ENCODE measurements at places on chromosomes 2 and 18.

DNA sequence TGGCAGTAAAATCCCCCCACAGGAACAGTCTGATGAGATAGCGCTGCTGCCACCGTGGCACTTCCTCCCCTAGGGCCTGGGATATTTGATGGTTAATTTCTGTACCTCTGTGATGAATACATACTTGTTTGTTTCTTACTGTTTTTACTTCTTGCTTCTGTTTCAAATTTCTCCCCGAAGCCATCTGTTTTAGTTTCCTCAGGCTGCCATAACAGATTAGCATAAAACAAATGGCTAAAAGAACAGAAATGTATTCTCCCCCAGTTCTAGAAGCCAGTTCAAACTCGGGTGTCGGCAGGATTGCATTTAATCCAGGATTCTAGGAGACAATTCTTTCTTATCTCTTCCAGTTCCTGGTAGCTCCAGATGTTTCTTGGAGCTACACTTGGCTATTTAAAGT lies 435.9 kb downstream of the DSEL start:
- DNase-seq = no peak

DNA sequence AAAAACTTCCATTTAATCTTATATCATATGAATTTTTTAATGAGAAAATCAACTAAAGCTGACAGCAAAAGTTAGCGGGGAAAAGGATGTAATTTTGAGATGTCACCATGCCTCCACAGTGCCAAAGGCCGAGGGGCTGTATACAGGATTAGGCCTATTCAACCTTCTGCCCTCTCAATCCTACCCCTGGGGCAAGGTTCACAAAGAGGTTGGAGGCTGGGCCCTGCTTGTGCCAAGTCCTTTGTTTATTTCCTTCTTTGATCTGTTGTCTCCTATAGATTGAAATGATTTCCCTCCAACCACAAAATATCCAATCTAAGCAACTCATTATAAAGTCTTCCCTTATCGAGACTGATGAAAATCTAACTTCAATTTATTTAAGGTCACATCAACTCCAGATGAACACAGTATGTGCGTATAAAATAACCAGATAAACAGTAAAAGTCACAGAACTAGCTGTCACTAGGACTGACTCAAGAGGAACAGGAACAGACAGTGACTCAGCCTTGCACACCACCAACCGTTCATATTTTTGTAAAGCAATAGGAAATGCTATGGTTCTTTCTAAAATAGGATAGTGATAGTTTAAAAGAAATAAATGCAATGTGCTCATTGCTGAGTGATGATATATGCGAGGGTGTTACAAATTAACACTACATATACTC lies 95.8 kb downstream of the SLC25A12 start:
- no peak for DNase-seq

DNA sequence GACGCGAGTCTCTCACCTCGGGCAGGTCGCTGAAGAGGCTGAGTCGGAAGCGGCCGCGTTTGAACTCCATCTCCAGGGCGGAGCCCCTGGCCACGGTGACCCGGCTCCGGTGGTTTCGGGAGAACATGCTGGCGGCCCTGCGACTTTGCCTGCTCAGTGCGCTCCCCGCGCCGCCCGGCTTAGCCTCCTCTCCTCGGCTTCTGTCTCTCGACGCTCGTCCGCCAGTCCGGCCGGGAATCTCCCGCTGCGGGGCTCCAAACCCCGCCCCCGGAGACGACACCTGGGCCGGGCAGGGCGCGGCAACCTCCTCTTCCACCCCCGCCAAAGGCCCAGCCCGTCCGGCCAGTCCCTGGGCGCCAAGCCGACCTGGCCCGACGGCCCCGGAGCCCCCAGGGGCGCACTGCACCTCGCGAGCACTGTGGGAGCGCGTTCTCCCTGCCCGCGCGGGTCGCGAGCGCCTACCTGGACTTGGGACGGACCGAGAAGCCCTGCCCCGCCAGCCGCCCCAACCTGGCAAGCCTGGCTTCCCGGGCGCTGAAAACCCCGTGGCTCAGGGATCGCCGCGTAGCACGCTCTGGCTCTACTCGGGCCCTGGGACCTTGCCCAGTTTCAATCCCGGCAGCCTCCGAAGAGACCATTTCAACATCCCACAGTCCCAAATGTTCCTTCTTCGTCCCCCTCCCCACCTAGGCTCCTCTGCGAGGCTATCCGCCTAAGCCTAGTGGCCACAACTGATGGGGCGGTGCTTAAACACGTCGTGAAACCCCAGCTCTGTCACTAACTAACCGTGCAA lies at the start of gene RTKN:
RTKN (minus strand) TSS at position 248 of the 793 bp plus-strand sequence; CDS start at position 127, 121 bp downstream.
- DNase-seq = no peak

- DNase-seq = no peak
These were observed 267.4 kb downstream of the DYSF start for GRCh38 chr2:71720596-71721361.

DNA sequence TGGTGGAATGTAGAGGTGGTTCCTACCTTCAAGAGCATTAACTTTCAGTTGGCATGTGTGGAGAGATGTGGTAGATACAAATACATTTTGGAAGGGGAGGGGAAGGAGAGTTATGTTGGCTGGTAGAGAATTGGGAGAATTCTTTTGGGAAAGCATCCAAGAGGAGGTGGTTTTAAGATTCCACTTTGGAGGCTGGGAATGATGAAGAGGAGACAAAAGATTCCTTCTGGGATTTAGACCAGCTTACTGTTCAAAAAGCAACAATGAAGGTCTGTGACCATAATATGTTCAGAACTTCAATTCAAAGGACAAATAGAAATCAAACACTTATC lies 120.8 kb upstream of the FOSL2 start:
- DNase-seq = no peak
